ENCODE measurements at places on chromosomes 1 and 21.

GRCh38 chr1:14055442-14056223 is 355.6 kb downstream of the PRDM2 start:
- DNase-seq = no peak

DNA sequence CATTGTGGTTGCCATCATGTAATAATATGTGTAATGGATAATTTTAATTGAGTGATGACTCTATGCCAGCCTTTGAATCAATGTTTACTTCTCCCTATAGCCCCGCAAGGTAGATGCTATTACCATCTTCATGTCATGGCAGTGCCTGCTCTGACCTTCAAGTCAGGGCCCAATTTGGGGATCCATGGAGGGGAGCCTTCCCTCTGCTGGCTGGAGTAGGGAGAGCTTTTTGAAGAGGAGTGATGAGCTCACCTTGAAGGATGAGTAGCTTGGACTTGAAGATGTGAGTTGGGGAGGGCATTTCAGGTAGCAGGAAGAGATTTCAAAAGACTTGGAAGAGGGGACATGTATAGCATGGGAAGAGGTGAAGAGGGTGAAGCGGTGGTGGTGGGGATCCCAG is 189.2 kb downstream of the FOXD2 start:
- DNase-seq = no peak

DNA sequence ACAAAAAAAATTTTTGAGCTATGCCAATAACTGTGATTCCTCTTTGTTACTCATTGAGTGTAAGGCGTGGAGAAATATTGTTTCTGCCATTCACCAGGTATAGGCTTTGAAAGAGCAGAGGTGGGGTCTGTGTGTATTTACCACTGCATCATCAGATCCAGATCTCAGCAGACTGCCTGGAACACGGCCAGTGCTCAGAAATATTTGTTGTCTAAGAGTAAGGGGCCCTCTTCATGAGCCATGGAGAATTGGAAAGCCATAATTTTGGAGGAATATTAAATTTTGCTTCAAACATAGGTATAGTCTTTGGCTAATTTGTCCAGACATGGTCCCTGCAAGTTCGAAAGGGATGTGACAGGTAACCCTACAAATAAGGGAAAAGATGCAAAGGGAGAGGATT is 231.3 kb upstream of the IRF2BP2 start:
- no peak for DNase-seq

- no peak for DNase-seq
These were observed 10.1 kb downstream of the EYA3 start for GRCh38 chr1:28078262-28078661.

GRCh38 chr1:169128562-169128961 is 22.1 kb downstream of the ATP1B1 start:
- no peak for DNase-seq

DNA sequence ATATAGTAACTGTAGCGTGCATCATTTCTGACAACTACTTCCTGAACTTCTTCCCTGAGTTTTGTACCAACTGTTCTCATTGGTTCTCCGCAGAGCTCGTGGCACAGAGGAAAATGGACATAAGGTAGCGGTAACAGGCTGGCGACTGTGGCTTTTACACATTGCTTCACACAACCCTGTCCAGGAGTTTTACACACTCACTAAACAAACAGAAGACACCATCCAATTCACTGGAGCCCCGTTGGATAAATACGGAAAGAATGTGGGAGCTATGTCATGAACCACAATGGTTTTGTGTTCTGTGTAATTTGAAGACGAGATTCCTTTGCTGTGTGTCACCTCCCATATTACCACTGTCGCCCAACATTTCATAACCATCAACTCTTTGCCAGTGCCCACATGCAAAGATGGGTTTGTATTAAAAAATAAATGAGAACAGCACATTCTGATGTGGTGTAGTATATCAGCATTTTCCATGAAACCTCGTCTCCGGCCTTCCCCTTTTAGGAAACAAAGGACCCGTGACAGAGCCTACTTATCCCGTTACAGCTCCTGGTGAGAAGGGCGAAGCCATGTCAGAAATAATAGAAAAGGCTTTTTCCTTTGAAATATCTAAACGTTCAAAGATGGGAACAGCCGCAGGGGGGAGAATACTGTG is 47.4 kb upstream of the ENAH start:
- no peak for DNase-seq

DNA sequence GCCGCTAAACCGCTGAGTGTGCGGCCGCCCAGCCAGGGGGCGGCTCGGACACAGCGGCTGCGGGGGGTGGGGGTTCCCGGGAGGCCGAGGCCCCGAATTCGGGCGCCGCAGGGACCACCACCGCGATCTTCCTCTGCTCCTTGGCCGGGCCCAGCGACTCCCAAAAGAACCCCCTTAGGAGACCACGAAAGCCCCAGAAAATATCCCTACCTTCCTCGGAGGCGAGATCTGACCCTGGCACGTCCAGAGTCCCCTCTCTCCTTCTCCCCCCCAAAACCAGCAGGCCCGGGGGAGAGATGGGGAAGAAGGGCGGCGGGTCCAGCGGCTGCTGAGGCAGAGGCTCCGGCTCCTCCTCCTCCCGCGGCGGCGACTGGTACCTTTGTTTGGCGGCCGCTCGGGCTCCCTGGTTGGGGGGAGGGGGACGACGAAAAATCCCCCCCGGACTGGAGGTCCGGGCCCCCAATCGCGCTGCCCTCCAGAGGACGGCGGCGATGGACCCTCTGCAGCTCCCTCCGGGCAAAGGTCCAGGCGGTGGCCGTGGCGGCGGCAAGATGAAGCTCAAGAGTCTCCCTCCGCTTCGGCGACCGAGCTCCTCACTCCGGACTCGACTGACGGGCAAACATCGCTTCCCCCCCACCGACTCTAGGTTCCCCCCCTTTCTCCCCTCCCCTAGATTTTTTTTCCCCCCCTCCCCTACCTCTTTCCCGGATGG is at the start of gene ARID4B:
Gene ARID4B, minus strand, starts transcription at position 621 of the 712 bp plus-strand sequence. CDS start 1,260 bp downstream, outside the sequence.
- DNase-seq = no peak

- no peak for DNase-seq
These were observed 154.3 kb downstream of the PDE4B start for GRCh38 chr1:65946960-65947359.

DNA sequence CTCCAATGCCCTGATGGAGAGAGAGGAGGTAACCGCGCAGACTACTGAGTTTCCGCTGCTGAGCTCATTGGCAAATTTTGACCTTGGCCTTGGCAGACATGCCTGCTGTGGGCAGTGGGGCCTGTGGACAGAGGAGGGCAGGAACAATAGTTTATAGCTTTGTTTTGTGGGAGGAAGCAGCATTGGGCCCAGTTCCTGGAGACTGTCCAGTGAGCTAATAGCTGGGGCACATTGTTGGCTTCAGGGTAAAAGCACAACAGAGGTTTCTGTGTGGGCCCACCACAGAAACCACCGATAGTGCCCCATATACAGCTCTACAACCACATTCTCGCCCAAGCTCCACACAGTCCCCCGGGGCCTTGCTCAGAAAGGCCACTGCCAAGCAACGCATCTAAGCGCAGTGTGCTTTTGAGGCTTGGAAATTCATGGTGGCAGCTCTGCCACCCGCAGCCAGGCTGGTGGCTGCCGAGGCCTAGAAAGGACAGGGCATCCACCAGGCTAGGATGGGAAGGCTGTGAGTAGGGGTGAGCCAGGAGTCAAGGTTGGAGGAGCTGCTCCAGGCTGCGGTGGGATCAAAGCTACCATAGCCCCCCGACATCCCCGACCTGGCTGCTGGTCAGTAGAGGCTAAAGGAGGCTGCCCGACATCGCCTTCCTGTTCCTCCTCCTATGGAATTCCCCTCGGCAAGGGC is 43.2 kb downstream of the NEK2 start:
- DNase-seq = no peak

DNA sequence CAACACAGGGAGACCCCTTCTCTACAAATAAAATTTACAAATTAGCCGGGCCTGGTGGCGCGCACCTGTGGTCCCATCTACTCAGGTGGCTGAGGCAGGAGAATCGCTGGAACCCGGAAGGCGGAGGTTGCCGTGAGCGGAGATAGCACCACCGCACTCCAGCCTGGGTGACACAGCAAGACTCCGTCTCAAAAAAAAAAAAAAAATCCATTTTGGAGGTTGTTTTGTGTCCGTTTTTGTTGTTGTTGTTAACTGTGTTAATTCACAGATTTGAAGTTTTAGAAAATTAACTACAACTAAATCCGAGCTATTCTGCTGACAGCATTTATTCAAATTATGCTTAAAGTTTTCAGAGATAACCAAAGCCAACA is 618 bp downstream of the CLCC1 start:
- peak; percentile 8 for DNase-seq

GRCh38 chr1:18542351-18542750 is 61.6 kb downstream of the KLHDC7A start:
- DNase-seq = no peak

GRCh38 chr1:17297991-17298390 is 10.0 kb upstream of the PADI4 start:
- no peak for DNase-seq

DNA sequence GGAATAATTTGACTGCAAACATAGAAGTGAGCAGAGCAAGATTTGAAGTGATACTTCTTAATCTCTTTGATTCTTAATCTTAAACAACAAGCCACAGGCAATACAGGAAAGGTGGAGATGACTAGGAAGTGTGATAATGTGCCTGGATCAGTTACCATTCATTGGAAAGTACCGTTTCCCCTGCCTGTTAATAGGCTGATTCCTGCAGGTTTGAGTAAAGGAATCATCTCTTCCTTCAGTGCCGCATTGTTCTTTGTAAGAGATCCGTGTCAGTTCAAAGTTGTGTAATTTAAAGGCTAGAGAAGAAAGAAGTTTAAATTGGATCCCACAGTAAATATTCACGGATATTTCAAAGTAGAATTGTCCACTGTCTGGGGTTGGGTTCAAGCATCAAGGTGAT is 43.5 kb upstream of the BCL10 start:
- DNase-seq = no peak

DNA sequence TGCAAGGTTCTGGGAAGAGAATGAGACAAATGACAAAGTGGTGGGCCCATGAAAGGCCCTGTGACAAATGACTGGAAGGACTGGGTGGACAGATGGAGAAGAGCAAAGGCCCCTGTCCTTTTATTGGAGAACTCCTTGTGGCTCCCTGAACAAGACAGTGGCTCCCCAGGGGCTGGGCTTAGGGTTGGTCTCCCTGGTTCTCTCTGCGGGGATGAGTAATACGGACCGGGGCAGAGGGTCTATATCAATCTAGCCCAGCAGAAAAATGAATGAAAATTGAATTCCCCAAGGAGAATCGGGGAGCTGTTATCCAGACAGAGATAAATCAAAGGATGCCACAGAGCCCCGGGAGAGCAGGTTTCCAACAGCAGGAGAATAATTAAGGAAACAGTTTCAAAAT is 5.2 kb upstream of the LHX4 start:
- DNase-seq = no peak

DNA sequence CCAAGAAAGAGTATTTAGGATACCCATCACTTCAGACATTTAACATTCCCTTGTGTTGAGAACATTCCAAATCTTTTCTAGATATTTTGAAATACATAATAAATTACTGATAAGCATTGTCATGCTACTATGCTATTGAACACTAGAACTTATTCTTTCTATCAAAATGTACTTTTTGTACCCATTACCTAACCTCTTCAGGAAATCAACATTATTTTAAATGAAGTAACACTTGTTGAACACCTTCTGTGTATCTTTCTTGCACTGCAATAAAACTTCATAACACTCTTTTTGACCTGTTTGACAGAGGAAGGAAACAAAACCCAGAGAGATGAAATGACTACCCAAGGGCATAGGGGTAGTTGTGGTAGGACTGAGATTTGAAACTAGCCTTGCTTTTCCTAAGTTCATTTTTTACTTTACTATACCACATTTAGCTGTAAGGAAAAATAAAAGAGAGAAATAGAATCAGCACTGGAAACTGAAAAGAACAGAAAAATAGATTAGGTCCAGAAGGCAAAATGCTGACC is 99.4 kb downstream of the UCHL5 start:
- no peak for DNase-seq

- DNase-seq = no peak
These were observed 15.8 kb downstream of the SEC16B start for GRCh38 chr1:177954076-177954475.

DNA sequence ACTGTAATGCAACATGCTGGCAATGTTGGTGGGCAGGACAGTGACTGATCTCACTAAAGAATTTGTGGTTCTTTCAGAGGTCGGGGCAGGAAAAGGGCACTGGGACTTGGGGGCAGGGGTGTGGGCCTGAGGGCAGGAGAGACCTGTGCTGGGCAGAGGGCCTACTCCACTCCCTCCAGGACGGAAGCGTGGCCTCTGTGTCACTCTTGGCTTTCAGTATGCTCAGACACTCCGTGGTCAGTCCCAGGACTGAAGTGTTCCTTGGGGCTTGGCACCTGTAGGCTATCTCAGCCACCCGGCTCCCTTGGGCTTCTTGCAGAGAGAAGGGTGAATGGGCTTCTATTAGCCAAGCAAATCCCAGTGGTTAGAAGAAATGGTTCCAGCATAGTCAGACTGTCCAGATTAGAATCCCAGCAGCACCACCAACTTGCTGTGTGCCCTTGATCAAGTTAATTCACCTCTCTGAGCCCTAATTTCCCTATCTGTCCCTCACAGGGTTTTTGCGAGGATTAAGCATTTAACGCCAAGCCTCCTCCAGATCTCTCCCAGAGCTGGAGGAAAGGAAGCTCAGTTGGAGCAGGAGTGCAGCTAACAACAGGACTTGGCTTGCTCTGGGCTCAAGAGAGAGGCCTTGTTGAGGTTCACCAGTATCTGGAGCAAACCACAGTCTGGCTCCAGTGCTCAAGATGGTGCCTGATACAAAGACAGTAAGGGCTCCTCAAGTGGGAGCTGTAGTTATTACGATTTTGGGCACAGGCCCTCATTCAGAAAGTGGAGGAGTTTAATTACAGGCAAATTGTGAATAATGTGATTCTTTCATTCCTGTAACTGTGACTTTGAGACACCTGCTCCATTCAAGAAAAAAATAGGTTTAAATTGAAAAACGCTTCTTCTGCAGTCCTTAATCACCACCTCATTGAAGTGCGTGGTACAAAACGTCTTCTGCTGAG is 57.7 kb upstream of the LRP8 start:
- DNase-seq = no peak

All from NCI-H1105 (cell line).